Ascending aorta (tissue), 2 donors: ENCODE measurements at places on chromosomes 2 and 18.

GRCh38 chr18:2515908-2516625 lies 55.2 kb downstream of the METTL4 start:
- no peak for DNase-seq

DNA sequence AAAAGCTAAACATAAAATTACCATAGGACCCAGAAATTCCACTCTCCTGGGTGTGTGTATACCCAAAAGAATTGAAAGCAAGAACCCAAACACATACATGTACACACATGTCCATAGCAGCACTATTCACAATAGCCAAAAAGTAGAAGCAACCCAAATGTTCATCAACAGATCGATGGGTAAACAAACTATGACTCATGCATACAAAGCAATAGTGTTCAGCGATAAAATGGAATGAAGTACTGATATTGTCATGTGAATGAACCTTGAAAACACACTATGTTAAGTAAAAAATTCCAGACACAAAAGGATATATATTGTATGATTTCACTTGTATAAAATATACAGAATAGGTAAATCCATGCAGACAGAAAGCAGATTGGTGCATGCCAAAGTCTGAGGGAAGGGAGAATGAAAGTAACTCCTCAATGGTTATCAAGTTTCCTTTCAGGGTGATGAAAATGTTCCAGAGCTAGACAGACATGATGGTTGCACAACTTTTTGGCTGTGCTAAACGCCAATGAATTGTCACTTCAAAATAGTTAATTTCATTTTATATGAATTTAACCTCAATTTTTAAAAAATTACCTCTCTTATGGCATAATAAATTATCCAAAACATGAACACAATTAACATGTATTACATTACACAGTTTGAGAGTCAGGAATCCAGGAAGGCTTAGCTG lies 35.5 kb downstream of the GKN2 start:
- no peak for DNase-seq

DNA sequence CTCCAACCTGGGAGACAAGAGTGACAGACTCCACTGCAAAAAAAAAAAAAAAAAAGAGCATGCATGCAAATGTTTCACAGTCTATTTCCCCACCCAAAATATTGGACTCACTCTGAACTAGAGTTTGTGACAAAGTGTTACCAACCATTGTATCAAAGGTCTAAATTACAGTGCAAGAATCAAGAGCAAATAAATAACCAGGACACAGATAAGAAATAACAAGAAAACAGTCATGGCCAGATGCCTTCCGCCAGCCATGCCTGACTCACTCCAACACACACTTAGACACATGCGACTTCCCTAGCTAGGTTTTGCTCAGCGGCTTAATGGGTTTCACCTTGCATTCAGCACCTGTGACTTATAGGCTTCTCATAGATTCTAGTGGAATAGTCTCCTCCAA lies 62.8 kb downstream of the CYB5A start:
- no peak for DNase-seq

DNA sequence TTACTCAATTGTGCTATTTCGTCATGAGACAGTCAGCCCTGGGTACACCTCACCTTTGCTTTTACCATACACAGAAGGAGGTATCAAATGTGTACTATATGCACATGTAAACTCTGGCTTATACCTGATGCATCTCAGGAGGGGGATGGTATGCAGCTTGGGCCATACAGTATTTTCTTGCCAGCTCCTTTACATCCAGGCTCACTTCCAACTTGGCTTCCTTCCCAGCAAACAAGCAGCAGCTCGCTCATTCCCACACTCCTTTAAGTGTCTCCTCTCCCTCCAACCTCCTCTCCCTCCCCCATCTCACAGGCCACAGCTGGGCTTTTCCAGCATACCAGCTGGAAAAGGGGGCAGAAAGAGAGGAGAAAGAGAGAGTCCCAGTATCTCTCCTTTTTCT lies 9.6 kb downstream of the MARCHF4 start:
- no peak for DNase-seq

- DNase-seq: no peak
Observed at GRCh38 chr18:28110924-28111323, 66.0 kb downstream of the CDH2 start.
